Activated T-cell treated with anti-CD3 and anti-CD28 coated beads, Interleukin-2, amount 50 U/mL, for 72 hours (primary cell): ENCODE measurements at places on chromosomes 2 and 18.

DNA sequence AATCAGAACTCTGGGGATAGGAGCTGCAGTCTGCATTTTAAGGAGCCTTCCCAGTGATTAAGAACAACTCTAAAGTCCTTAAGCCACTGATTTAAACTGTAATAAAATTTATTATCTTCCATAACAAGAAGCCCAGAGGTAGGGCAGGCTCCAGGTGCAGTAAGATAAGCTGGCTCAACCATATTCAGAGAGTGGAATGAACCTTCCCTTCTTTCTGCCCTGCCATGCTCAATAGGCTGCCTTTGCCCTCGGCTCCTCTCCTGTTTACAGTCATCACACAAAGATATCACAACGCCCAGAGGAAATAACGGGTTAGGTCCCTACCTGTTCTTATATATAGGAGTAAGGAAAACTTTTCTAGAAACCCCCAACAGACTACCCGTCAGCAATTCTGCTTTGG lies 90.5 kb upstream of the CDCA7 start:
- no peak for DNase-seq

DNA sequence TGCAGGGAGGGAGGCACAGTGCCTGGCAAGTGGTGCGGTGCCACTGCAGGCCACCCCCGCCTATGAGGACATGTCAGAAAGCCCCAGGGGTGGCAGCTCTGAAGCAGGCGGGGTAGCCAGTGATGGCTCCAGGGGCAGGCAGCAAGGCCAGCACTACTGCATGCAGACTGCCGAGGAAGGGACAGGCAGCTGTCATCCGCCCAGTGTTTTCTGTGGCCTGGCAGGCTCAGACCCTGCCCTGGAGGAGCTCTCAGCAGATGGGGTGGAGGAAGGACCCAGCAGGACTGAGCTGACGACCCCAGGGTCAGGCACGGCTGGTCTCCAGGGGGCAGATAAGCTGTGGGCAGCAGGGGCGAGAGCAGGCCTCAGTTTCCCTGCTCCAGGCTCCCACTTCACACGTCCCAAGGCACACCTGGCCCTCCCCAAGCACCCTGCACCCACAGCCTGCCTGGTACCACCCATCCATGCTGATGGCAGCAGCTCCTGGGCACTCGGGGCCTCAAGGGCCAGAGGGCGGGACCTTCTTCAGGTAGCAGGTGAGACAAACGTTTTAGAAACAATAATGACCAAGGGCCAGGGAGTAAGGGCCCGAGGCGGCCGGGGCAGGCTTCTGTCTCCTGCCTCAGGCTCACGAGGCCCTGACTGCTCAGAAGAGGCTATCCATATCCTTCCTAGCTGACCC lies 48.5 kb downstream of the HS6ST1 start:
- DNase-seq = no peak

DNA sequence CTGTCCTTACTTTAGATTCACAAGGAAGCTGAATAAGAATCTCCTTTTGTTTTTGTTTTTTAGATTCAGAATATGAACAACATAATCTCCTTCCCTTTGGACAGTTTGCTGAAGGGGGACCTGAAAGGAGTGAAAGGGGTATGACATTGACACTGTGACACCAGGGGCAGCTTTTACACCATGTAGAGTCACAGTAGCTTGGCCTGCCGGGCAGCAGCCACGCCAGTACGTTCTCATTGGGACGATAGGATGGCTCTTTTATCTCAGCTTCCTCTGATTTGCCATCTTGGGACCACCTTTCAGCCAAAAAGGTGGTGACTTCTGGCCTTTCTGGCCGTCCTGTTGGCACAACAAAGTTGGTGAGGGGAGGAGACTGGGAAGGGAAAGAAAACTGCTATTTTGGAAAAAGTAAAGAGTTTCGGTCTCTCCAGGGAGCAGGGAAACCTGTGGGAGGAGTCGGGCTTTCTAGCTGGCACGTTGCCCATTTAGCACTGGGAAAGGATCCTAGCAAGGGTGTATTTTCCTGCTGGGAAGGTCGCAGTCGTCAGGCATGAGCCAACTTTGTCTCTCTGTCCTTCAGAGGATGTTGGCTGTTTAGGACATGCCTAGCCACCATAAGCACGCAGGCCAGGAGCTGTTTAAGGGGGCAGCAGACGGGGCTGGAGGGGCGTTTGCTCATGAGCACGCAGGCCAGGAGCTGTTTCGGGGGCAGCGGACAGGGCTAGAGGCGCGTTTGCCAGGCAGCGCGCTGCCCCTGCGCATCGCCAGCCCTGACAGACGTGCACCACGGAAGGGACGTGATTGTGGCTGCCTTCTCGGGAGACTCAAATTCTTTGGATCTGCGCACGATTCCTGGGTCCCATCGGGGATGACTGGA lies 104.6 kb downstream of the ITGB1BP1 start:
- DNase-seq = no peak

GRCh38 chr2:117717072-117717471 lies 97.4 kb upstream of the DDX18 start:
- no peak for DNase-seq

DNA sequence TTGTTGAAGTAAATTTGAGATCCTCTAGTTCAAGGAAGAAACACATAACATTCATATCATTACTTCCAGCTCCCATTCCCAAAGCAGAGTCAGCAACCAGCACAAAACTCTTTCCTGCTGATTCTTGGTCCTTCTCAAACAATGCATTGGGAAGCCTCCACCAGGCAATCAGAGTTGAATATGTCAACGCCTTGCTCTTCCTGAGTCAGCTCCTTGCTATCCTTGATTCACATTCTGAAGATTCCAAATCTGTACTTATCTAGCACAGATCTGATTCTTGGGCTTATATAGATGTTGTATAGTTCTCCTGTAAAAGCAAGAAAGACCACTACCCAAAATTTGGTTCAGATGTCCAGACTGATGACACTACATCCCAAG lies 29.6 kb downstream of the CFAP210 start:
- DNase-seq = no peak

GRCh38 chr2:46010925-46011490 lies 286.2 kb upstream of the EPAS1 start:
- DNase-seq = no peak

DNA sequence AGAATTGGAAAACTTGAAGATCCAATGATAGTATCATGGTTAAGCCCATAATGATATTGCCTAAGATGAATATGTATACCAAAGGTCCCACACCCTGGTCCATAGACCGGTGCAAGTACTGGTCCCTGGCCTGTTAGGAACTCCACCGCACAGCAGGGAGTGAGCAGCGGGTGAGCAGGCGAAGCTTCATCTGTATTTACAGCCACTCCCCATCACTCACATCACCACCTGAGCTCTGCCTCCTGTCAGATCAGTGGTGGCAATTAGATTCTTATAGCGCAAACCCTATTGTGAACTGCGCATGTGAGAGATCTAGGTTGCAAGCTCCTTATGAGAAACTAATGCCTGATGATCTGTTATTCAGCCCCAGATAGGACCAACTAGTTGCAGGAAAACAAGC lies 402.4 kb downstream of the EPHA4 start:
- no peak for DNase-seq

DNA sequence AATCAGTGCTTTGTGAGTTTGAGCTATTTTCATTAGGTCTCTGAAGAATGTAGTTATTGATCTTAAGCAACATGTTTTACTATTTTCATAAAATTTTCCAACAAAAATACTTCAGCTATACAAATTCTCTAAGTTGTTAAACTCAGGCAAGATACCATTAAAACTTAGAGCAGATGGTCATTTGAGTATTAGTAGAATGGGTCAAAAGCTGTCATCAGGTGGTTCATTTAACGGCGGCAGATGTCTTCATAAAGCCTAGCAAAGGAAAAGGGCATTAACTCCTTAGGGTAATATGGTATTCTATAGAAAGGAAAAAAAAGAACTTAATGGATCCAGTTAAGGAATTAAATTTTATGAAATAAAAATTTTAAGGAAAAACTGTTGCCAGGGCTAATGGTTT lies 19.2 kb downstream of the MIB1 start:
- no peak for DNase-seq

GRCh38 chr18:31583185-31583854 lies 8.4 kb upstream of the TTR start:
- no peak for DNase-seq

- no peak for DNase-seq
Measured at GRCh38 chr2:168200930-168201583, 46.3 kb downstream of the STK39 start.

DNA sequence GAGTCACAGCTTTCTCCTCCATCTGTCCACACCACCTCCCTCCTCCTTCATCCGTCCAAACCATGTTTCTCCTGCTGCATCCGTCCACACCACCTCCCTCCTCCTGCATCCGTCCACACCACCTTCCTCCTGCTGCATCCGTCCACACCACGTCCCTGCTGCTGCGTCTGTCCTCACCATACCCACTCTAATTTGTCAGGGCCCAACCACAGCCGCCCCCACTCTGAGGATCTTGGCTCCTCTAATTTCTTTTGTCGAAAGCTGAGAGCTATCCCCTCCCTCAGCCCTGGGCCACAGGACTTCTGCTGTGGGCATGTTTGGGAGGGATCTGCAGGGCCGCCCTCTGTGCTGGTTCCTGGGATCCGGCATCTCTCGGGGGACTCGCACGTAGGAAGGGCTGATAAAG lies 67.4 kb downstream of the TPO start:
- no peak for DNase-seq

GRCh38 chr2:121665504-121665903 lies 16.2 kb upstream of the CLASP1 start:
- DNase-seq = no peak

GRCh38 chr2:100237163-100237562 lies 85.1 kb downstream of the LONRF2 start:
- no peak for DNase-seq

- DNase-seq = no peak
Measured at GRCh38 chr18:79944746-79945117, 6.7 kb downstream of the SLC66A2 start.

GRCh38 chr2:39158351-39158750 lies 37.5 kb upstream of the SOS1 start:
- DNase-seq = no peak

DNA sequence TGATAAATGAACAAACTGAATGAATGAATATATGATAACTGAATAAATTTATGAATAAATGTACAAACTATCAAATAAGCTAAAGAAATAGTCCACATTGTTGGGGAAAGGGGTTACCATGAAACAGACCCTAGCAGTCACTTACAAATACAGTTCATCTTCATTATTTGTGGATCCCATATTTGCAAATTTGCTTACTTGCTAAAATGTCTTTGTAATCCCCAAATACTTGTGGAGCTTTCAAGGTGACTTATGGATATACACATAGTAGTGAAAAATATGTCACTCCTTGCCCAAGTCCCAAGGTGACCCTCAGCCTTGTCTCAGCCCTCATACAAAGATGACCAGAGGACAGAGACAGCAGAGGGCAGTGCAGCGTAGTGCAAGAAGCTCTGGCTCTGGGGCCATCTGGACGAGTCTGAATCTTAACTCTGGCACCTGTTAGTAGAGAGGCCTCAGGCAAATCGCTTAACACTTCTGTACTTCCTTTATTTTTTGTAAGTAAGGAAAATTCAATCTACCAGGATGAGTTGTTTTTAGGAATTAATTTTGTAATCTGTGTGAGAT lies 3.1 kb downstream of the PAIP2B start:
- DNase-seq = peak; percentile 14

GRCh38 chr2:112646102-112646719 lies 472 bp downstream of the SLC20A1 start:
- DNase-seq = no peak

- peak; percentile 26 for DNase-seq
Measured at GRCh38 chr2:98935777-98936352, at the start of gene CRACDL. Gene CRACDL, minus strand, starts transcription at chr2:98936225. Its CDS starts 89,425 bp downstream, at chr2:98846800.

DNA sequence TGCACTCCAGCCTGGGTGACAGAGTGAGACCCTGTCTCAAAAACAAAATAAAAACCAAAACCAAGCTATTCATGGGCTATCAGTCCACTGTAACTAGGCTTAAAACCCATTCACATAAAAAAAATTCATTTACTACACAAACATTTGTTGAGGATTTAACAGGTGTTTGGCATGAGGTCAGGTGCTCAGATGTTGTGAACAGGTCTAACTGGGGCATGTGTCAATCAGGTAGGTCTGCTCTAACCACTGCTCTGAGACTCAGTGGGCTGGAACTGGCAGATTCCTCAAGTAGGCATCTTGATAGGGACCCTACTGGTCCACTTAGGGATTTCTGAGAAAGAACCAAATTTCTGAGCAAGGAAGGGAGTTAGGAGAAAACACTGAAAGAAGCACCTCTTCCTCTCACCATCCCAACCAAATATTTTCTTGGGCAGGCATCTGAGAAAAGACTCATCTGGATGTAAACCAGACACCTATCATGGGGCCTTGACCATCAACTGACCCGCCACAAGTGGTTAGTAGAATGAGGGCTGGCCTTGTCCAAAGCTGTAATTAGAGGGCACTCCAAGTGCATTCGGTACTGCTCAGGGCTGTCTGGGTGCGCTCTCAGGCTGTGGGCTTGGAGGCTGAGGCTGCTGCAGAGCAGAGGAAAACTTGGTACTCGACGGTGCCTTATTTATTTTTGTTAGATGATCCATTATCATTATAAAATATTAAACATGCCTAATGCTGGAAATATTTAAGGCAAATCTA lies 33.9 kb downstream of the WIPF1 start:
- DNase-seq = no peak

DNA sequence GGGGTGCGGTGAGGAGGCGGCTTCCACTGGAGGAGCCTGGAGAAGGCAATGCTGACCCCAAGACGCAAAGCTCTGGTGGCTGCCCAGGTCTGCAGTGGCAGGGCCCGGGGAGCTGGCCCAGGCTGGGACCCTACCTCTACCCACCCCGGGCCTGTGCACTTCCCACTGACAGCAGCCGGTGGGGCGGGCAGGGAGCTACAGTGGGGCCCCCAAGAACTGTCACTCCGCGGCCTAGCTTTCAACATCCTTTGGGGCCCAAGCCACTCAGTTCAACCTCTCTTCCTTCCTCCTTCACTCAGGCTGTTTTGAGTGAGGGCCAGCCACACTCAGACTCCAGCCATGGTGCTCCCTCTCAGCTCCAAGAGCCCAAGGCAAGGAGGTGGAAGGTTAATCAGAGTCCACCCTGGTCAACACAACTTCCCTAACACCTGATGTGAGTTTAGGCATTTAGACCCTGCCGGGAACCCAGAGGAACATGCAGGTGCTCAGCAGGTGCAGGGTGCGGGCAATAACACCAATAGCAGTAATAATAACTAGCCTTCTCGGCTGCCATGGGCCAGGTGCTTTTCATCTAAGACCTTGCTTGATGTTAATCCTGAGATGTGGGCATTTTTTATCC lies 93.6 kb downstream of the ZFP36L2 start:
- DNase-seq = peak; percentile 51

- DNase-seq = no peak
Measured at GRCh38 chr18:22605736-22606135, 188.0 kb upstream of the CTAGE1 start.

- DNase-seq = no peak
Measured at GRCh38 chr18:78129260-78129659, 850.4 kb upstream of the SALL3 start.

- no peak for DNase-seq
Measured at GRCh38 chr2:113183703-113184102, 9.9 kb downstream of the PSD4 start.

DNA sequence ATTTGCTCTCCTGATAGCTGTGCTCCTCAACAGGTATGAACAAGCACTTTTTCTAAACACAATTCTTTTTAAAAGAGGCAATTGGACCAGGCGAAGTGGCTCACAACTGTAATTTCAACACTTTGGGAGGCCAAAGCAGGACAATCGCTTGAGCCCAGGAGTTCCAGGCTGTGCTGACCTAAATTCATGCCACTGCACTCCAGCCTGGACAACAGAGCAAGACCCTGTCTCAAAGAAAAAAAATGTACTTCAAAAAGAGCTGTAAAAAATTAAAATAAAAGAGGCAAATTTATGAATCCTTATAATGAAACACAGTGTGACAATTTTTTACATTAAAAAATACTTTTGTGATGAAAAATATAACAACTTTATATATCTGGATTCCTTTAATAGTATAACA lies 1.8 kb upstream of the FAM124B start:
- DNase-seq = no peak

- DNase-seq = no peak
Measured at GRCh38 chr18:62413206-62413605, 88.1 kb downstream of the TNFRSF11A start.
